Mammary epithelial cell (primary cell): ENCODE measurements at places on chromosomes 11 and 22.

DNA sequence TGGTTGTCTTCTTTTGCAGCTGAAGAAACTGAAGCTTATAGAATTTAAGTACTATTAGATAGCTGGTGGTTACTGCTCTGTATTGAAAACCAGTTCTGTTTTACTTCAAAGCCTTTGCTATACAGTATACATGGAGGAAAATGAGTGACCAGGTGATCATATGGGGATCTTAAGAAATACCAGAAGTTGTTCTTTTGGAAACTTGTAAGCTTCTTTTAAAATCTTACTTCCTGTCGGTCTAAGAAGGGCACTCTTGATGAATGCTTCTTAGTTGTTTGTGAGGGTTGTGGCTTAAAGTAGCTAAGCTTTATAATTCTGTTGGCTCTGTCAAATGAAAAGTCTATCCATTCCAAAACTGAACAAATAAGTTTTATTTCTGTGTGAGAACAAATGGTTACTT lies 55.2 kb downstream of the PDE3B start:
- no peak for DNase-seq

DNA sequence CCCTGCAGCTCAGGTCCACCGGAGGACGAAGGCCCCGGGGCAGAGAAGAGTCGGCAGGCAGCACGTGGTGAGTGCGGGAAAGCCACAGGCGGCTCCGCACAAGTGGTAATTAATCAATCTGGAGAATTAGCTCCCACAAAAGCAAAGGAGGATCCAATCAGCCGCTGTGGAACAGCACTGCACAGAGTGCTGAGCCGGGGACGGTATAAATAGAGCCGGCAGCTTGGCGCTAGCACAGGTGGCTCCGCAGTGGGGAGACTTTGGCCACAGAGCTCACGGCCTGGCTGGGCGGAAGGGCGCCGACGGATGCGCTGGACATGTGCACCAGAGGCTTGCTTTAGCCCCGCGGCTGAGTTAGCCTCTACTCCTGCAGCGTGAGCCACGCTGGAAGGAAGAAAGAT lies 48.9 kb downstream of the IGSF9B start:
- DNase-seq, result no peak

GRCh38 chr22:39925273-39925672 lies 24.4 kb downstream of the GRAP2 start:
- DNase-seq, result no peak

- no peak for DNase-seq
Observed at GRCh38 chr11:108713076-108713790, 48.4 kb downstream of the DDX10 start.

DNA sequence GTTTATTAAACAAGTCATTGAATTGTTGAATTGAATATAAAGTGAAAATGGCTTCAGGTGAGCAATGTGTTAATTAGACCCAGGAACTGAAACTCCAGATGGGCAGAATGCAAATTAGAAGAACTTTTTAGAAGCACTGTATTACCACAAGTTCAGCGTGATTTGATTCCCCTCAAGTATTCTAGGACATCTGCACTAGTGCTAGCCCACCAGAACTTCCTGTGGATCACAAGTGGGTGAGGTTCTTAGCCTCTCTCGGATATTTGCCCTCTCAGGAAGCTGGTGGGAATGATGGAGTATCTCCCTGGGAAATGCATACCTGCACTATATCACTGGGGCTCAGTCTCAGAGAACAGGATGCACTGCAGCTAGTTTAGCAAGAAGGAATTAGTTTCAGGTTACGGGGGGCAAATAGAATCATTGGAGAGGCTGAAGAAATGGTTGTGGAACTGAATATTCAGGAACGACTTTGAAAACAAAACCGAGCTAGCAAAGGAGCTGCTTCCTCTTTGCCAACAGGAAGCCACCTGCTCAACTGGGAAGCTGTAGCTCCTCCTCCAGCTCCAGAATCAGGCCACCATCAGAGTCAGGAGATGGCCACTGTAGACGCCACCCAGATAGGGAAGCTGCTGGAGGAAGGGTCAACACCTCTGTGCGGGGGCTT lies 74.3 kb downstream of the DHCR7 start:
- no peak for DNase-seq

- DNase-seq, result no peak
Observed at GRCh38 chr11:83571302-83571701, 285.1 kb upstream of the CCDC90B start.

GRCh38 chr11:72483412-72484186 lies 49.3 kb upstream of the CLPB start:
- peak; percentile 56 for DNase-seq

DNA sequence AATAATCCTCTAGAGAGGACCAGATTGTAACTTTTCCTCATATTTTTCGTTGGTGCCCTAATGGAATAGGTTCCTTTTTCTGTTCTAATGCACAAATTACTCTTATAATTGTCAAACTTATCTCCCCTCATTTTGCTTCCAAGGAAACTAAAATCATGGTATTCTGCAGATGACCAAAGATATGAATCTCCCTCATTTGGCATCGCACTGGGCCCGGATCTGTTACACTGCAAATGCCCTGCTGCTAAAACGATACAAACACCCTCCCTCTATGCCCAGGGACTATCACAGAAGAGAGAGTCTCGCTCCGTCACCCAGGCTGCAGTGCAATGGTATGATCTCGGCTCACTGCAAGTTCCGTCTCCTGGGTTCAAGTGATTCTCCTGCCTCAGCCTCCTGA lies 7.6 kb downstream of the KLHDC7B start:
- DNase-seq, result no peak

DNA sequence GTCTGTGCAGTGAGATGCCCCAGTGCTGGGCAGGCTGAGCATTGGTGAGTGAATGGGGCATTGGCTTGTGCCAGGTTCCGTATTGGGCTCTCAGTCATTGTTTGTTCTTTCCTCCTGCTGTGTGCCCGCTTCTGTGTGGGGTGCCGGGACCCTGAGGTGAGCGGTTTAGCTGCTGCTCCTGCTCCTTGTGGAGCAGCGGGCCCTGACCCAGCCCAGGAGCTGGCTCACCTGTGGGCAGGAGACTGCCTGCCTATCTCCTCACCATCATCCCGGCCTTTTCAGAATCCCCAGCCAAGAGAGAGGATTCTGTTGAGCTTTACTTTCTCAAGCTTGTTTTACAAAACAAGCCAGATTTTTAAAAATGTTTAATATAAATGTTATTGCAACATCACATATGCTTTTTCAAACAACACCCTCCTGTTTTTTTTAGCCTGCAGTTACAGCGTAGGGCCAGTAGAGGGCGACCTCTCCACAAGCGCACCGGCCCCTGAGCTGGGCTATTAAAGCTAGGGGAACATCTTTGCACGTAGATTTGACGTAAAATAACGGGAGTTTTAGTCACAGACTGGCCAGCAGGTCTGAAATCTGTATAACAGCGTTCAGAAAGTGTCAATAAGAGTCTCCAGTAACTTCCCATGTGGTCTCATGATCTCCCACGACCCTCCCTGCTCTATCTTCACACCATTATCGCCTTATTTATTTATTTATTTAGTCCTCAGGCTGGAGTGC lies 25.1 kb upstream of the RELT start:
- peak; percentile 55 for DNase-seq

DNA sequence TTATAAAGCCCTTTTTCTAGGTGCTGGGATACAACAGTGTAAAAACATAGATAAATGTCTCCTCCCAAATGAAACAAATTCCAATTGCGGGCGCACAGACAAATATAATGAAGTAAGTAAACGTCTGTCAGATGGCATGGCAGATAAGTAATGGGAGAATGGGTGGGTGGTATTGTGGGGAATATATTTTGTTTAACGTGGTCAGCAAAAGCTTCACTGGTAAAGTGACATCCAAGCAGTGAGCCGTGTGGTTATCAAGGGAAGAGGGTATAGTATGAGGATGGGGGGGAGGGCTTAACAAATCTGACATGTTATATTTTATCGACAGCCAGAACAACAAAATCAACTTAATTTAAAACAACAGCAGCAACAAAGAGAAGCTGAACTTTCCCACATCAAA lies 1.2 kb downstream of the SVIP start:
- no peak for DNase-seq

DNA sequence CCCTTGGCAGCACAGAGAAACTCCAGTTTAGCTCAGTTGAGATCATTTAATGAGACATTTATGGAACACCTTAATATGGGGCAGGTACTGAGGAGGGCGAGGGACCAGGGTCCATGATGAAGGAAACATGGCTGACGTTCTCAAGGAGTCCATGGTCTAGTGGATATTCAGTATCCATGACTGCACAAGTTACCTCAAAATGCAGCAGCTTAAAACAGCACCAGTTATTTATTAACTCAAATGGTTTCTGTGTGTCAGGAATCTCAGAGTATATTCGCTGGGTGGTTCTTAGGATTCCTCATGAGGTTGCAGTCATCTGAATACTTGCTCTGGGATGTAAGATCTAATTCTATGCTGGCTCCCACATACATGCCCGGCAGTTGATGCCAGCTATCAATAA lies 346.8 kb downstream of the LARGE1 start:
- DNase-seq, result no peak

DNA sequence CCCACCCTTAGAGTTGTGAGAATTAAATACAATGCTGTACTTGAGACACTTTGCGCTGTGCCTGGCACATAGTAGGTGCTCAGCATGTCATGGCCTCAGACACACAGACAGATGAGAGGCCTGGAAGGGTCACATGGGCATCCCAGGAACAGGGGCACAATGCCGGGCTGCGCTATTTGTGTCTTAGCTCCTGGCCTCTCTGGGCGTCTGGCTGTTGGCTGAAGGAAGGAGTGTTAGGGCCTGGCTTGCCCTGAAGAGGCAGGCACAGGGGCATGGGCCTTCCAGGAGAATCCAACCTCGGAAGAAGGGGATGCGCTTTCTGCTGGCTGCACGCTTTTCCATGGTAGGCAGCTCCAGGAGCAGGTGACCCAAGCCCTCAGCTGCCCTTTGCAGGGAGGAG lies 41.4 kb downstream of the ST14 start:
- DNase-seq, result no peak
